Stimulated activated CD4-positive, alpha-beta T cell treated with anti-CD3 and anti-CD28 coated beads, Interleukin-1b, Interleukin-23, amount 100 ng/mL, for 1 hour (primary cell): ENCODE measurements at places on chromosomes 1 and 21.

DNA sequence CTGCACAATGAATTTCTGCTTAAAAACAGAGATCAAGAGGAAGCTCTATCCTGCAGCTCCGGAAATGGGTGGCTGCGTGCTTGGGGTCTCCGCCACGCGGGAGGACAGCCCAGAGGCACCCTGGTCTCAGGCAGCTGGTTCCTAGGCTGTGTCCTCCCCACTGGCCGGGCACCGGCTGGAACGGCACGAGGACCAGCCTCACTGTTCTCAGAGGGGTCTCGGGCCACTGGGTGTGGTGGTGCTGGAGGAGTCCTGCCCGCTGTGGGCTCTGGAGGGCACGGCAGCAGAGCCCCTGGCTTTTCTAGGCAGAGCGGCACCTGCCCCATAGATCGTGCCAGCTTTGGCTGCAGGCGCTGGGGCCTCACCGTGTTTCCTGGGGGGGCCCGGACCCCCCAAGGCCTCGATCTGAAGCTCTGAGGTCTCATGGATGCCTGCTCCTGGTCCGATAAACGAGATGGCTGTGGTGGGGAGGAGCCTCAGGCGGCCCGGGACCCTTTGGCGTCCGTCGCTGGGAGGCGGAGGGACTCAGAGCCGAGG lies 8.2 kb upstream of the RNF223 start:
- no peak for DNase-seq

DNA sequence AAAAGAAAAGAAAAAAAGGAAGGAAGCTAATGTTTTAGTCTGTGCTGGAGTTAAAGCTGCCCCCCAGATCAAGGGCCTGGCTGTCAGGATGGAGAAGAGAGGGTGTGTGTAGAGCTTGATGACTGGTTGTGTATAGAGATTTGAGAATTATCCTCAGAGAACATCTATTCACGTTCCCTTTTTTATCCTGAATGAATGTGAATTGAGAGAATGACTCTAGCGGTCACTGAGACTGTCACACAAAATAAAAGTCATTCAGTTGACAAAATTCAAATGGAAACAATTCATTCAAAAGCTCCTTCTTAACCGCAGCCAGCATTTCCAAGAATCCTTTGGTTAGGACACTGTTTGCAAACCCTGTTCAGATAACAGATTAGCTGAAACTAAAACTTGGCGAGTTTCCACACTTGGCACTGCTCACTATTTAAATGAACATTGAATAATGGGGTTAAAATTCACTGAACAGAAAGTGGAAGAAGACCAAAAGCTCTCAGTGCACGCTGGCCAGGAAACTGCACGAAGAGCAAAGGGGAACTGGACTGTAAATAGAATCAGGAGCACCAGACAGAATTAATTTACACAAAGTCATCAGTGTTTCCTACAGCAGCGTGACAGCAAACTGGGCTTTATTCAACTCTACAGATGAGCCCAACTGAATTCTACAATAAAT lies 13.6 kb upstream of the FAM89A start:
- no peak for DNase-seq

DNA sequence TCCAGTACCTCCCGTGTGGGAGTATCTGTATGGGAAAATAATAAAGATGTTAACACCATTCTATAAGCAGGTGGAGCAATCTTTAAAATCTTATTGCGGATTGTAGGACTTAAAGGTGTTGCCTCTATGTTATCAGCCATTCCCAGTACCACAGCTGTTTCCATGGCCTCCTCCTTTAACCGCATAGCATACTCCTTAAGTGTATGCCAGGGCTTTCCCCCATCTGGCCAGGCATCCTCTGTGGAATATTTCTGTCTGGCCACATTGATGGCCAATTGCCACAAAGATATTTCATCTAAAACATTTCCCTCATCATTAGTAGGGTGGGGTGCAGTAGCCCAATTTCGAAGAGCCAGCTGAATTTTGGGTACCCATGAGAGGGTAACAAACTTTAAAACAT lies 7.3 kb upstream of the STUM start:
- DNase-seq = no peak

GRCh38 chr1:1436630-1437032 lies 1.1 kb downstream of the VWA1 start:
- no peak for DNase-seq

DNA sequence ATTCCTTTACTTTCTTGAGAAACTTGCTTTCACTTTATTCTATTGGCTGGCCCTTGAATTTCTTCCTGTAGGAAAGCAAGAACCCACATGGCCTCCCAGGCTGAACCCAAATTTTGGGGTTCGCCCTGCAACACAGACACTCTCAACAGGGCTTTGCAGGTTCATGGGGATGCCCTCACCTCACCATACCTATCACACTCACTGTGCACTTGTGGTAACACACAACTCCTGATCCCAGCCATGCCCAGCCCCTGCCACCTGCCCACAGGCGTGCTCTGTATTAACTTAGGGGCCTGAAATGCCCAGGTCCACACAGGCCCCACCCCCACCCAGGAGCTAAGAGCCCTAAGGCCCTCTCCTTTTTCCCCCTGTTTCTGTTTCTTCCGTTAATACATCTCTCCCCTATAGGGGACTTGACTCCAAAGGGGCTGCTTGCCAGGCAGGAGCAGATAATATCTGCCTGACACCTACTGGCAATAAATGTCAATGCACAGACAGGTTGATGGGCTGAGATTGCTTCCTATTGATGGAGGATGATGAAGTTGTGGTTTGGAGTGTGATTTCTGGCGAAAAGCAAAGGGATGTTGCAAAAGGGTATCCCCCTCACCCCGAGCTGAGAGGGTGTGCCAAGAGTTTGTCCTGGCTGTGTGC lies 171.5 kb downstream of the AJAP1 start:
- DNase-seq = no peak

DNA sequence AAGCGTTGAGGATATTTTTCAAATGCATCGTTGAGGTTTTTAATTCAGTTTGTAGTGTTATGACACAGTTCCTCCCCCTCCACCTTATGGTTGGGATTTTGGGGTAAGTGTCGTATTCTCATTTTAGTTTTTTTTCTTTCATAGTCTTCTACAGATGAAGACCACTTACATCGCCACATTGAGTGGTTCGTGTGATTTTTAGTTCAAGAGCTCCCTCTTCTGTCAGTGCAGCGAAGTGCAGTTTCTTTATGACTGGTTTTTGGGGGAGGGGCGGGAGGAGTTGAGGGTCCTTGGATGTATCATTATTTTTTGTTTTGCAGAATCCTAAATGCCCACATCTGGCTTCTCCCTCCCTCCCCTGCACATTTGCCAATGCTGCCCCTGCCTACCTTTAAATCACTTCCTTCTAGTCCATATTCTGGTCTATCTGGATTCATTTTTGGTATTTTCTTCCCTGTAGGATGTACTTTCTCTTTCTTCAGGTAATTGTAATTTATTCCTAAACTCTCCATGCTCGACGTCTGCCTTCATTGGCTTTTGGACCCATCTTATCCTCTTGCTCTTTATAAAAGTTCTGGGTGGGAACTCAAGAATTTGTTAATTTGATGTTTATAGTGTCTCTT lies 433.1 kb downstream of the CAMTA1 start:
- no peak for DNase-seq

GRCh38 chr1:51296383-51297357 lies 33.7 kb downstream of the TTC39A start:
- peak; percentile 18 for DNase-seq

DNA sequence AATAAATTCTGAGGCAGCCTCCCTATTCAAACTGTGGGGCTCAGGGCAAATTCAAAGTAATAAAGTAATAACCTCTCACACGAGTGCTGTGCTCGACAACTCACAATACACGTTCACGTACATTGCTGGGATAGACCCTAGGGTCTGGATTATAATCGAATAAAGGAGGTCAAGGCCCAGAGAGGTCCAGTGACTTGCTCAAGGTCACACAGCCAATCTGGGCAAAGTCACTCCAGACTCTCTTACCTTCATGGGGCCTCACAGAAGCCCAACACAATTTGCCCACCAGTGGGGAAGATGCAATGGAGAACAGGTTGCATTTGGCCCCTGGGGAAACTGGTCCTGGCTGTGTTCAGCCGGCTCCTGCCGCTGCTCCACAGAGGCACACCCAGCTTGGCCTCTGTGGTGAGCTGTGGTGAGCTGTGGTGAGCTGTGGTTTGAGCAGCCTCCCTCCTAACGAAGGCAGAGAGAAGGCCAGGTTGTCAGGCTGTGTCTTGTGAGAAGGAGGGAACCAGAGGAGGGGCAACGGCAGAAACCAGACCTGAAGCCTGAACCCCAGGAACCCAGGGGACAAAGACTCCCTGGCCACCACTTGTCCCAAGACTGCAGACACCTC lies 35.1 kb downstream of the NUAK2 start:
- DNase-seq = no peak

GRCh38 chr1:71350330-71350729 lies 269.5 kb upstream of the ZRANB2 start:
- DNase-seq = no peak

DNA sequence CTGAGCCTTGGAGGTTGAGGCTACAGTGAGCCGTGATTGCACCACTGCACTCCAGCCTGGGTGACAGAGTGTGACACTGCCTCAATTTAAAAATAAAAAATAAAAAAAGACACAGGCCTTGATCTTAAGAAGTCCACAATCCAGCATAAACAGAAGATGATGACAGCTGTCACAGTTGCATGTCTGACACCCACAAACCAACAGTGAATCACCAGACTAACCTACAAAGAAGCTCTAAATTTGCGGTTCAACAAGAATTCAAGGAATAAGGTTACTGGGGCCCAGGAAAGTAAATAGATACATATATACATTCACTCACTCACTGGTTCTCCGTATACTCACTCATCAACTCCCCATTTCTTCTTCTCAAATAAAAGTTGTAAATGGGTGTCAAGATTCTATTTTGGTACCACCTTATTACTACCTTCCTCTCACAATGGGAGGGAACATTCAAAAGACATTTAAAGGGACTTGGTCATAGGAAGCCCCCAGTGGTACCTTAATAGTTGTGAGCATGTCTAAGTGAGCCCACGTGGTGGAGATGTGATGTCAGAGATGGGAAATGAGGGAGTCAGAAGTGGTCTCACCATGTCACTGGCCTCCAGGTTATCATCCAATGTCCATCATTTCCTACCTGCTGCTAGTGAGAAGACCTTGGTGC lies 66.9 kb upstream of the PRDX6 start:
- no peak for DNase-seq
